Activated CD8-positive, alpha-beta T cell treated with anti-CD3 and anti-CD28 coated beads, Interleukin-2, amount 10 ng/mL, durations not matched to agents 7 days and 5 days (primary cell): ENCODE measurements at places on chromosomes 11 and 22. TPM values are rescaled to one million over a fixed set of nuclear protein-coding genes. Genes with fewer than 3 reads are reported as not detected.

LRRN4CL gene
- total RNA-seq: 0.34 TPM

ADORA2A gene
- total RNA-seq: 20.3 TPM

OR5AR1 gene
- total RNA-seq: not detected

NOX4 gene
- total RNA-seq: not detected

OR4S2 gene
- not detected for total RNA-seq

P4HA3 gene
- not detected for total RNA-seq

DLG2 gene
- 1.6 TPM for total RNA-seq

ANO5 gene
- not detected for total RNA-seq

DNA sequence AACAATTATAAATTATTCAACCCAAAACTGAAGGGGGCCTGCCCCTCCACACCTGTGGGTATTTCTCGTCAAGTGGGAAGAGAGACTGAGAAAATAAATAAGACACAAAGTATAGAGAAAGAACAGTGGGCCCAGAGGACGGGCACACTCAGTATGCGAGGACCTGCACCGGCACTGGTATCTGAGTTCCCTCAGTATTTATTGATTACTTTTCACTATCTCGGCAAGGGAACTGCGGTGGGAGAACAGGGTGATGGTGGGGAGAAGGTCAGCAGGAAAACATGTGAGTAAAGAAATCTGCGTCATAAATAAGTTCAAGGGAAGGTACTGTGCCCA lies 3.2 kb downstream of the C11orf54 start:
- H3K27ac ChIP-seq: no peak overlapping the region
- H3K4me1 ChIP-seq: peaks cover 14% of the 10 kb centered on the region
- DNase-seq: no peak
- H3K36me3 ChIP-seq: peaks cover 33% of the 10 kb centered on the region

GRCh38 chr22:38733329-38733723 lies 22.5 kb downstream of the SUN2 start:
- H3K4me1 ChIP-seq: peaks cover 45% of the 10 kb centered on the region
- peak overlapping the region; percentile 18 for H3K4me3 ChIP-seq
- H3K36me3 ChIP-seq: peaks cover 77% of the 10 kb centered on the region
- H3K27ac ChIP-seq: peak overlapping the region; percentile 85
- no peaks in the 10 kb centered on the region for H3K27me3 ChIP-seq
- peak; percentile 74 for DNase-seq

DNA sequence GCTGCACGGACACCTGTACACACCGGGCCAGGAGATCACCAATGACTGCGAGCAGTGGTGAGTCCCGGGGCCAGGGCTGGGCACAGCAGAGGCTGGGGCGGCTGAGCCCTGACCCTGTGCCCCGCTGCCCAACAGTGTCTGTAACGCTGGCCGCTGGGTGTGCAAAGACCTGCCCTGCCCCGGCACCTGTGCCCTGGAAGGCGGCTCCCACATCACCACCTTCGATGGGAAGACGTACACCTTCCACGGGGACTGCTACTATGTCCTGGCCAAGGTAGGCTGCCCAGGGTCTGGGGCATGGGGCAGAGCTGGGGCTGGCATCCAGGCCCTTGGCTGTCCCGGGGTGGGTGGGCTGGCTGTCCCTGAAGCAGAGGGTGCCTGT lies 7.7 kb downstream of the MUC2 start:
- H3K27me3 ChIP-seq: no peaks in the 10 kb centered on the region
- no peaks in the 10 kb centered on the region for H3K4me1 ChIP-seq
- H3K4me3 ChIP-seq: no peak overlapping the region
- H3K27ac ChIP-seq: no peak overlapping the region
- no peak for DNase-seq

GRCh38 chr22:24067587-24068376 lies 56.7 kb downstream of the CABIN1 start:
- H3K27me3 ChIP-seq: no peaks in the 10 kb centered on the region
- peaks cover 2% of the 10 kb centered on the region for H3K4me1 ChIP-seq
- H3K4me3 ChIP-seq: no peak overlapping the region
- H3K36me3 ChIP-seq: peaks cover 74% of the 10 kb centered on the region
- no peak overlapping the region for H3K27ac ChIP-seq
- DNase-seq: no peak

DNA sequence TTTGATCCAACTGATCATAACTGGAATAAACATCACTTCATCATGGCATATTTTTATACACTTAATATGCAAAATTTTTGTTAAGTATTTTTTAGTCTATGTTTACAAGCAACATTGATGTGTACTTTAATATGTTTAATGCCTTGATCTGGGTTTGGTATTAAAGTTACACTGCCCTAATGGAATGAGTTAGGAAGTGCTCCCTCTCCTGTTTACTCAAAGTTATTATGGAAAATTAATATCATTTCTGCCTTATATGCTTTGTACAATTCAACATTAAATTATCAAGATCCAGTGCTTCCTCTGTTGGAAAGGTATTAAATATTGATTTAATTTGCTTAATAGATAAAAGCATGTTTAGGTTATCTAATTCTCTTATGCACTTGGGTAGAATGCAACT lies 927.3 kb upstream of the RAG2 start:
- no peak overlapping the region for H3K27ac ChIP-seq
- no peaks in the 10 kb centered on the region for H3K36me3 ChIP-seq
- DNase-seq: no peak
- no peaks in the 10 kb centered on the region for H3K27me3 ChIP-seq
- no peaks in the 10 kb centered on the region for H3K4me1 ChIP-seq

DNA sequence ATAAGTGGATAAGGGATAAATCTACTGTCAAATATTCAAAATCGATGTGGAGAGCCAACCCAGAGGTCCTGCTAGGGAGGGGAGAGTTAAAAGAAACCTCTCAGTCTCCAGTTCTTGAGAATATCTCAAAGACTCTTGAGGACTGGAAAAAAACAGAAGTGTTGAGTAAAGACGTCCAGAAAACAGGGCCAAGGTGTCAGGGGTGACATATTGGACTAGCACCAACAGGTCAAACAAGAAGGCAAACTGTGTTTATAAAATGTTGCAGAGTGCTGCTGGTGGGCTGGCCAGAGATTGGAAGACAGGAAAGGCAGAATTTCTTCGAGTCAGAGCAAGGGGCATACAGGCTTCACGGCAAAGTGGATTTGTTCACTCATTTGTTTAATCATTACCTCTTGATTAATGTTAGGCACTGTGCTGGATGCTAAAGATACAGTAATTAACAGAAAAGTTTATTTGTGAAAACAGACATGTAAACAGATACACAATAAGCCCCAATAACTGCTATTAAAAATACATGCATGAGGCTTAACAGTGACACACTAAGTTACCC lies 33.7 kb upstream of the SMPD1 start:
- DNase-seq: no peak
- H3K4me1 ChIP-seq: peaks cover 2% of the 10 kb centered on the region
- H3K27ac ChIP-seq: no peak overlapping the region
- no peak overlapping the region for H3K4me3 ChIP-seq
- H3K27me3 ChIP-seq: peaks cover 11% of the 10 kb centered on the region
- H3K36me3 ChIP-seq: no peaks in the 10 kb centered on the region

- H3K27me3 ChIP-seq: peaks cover 33% of the 10 kb centered on the region
- DNase-seq: no peak
- no peaks in the 10 kb centered on the region for H3K4me1 ChIP-seq
- no peak overlapping the region for H3K4me3 ChIP-seq
- no peak overlapping the region for H3K27ac ChIP-seq
These were observed 6.9 kb downstream of the IGF2 start for GRCh38 chr11:2132246-2132645.

GRCh38 chr22:28116219-28116673 lies 197.2 kb upstream of the PITPNB start:
- H3K27ac ChIP-seq: no peak overlapping the region
- H3K36me3 ChIP-seq: no peaks in the 10 kb centered on the region
- no peaks in the 10 kb centered on the region for H3K4me1 ChIP-seq
- DNase-seq: no peak
- H3K27me3 ChIP-seq: peaks cover 1% of the 10 kb centered on the region
- no peak overlapping the region for H3K4me3 ChIP-seq

GRCh38 chr11:119854521-119854920 lies 125.5 kb upstream of the NECTIN1 start:
- H3K27me3 ChIP-seq: peaks cover 5% of the 10 kb centered on the region
- no peak for DNase-seq
- H3K4me1 ChIP-seq: no peaks in the 10 kb centered on the region
- no peak overlapping the region for H3K27ac ChIP-seq

DNA sequence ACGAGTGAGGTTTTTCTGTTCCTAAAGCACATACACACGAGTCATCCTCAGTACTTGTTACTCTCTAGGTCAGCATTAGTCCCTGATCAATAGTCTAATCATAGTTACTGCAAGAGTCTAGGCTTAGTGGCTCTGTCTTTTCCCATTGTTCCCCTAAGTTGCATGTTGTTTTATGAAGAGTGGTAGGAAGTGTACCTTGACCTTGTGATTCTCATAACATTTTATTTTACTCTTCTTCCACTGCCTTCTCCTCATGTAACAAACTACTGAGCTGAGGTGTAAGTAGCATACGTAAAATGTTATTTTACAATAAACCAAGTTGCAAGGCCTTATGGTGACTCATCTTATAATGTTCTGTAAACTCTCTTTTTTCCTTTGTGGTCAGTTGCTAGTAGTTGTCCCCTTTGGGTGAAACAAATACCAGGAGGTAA lies 15.0 kb downstream of the METTL15 start:
- no peak overlapping the region for H3K4me3 ChIP-seq
- H3K27me3 ChIP-seq: no peaks in the 10 kb centered on the region
- no peak for DNase-seq
- H3K4me1 ChIP-seq: no peaks in the 10 kb centered on the region
- H3K27ac ChIP-seq: peak overlapping the region; percentile 27
- peaks cover 15% of the 10 kb centered on the region for H3K36me3 ChIP-seq

DNA sequence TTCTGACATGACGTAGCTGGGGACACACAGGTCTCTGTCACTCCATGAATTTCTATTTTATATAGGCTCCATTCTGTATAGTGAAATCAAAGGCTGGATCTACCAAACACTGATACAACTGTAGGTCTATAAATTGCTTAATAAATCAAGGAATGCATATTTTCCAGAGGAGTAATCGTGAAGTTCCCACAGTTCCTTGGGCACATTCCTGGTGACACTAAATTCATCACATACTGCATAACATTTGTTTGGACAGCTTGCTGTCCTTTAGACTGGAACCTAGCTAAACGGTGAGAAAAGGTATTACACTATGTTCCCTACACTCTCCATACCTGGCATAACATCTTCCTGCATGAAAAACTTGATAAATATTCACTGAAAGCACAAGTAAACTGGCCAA lies 41.6 kb upstream of the UCP3 start:
- H3K27me3 ChIP-seq: no peaks in the 10 kb centered on the region
- no peak for DNase-seq
- H3K4me3 ChIP-seq: no peak overlapping the region
- H3K36me3 ChIP-seq: peaks cover 19% of the 10 kb centered on the region

GRCh38 chr11:102283116-102283485 lies 34.2 kb upstream of the BIRC3 start:
- no peak for DNase-seq
- no peaks in the 10 kb centered on the region for H3K36me3 ChIP-seq
- peaks cover 15% of the 10 kb centered on the region for H3K4me1 ChIP-seq
- H3K27me3 ChIP-seq: peaks cover 5% of the 10 kb centered on the region
- H3K27ac ChIP-seq: no peak overlapping the region
- H3K4me3 ChIP-seq: no peak overlapping the region

GRCh38 chr11:42465623-42466022 lies 846.2 kb upstream of the API5 start:
- H3K36me3 ChIP-seq: no peaks in the 10 kb centered on the region
- no peak overlapping the region for H3K4me3 ChIP-seq
- no peak for DNase-seq

GRCh38 chr22:44472598-44472997 lies 25.4 kb downstream of the RTL6 start:
- no peak overlapping the region for H3K4me3 ChIP-seq
- H3K27ac ChIP-seq: no peak overlapping the region
- H3K27me3 ChIP-seq: peaks cover 12% of the 10 kb centered on the region
- peak; percentile 2 for DNase-seq

DNA sequence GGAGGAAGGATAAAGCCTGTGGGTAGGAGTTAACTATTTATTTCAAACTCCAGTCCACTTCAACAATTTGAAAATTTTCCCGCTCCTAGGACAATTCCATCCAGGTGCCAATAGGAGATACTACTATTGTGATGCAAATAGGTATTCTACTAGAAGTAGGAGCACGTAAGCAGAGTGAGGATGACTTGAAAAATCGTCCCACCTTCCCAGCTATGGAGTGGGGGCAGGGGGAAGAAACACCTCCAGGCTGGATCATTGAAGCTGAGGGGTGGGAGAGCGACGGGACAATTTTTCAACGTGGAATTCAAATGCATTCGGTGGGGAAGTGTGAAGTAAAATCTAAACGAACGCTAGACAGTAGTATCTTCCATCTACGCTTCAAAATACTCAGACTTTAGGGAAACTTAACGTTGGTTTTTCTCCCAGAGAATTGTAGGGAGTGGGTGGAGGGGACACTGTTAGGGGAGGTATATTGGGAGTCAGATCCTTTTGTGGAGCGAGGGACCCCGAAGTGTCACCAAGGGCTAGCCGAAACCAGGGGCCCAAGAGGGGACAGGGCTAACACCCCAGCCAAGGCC lies 523 bp upstream of the ARHGAP42 start:
- H3K4me3 ChIP-seq: peak overlapping the region; percentile 63
- H3K36me3 ChIP-seq: no peaks in the 10 kb centered on the region
- DNase-seq: no peak
- H3K27me3 ChIP-seq: peaks cover 24% of the 10 kb centered on the region

GRCh38 chr11:68061508-68061907 lies 22.7 kb downstream of the TCIRG1 start:
- no peak overlapping the region for H3K27ac ChIP-seq
- no peaks in the 10 kb centered on the region for H3K27me3 ChIP-seq
- H3K36me3 ChIP-seq: peaks cover 22% of the 10 kb centered on the region
- DNase-seq: no peak
- H3K4me1 ChIP-seq: no peaks in the 10 kb centered on the region

DNA sequence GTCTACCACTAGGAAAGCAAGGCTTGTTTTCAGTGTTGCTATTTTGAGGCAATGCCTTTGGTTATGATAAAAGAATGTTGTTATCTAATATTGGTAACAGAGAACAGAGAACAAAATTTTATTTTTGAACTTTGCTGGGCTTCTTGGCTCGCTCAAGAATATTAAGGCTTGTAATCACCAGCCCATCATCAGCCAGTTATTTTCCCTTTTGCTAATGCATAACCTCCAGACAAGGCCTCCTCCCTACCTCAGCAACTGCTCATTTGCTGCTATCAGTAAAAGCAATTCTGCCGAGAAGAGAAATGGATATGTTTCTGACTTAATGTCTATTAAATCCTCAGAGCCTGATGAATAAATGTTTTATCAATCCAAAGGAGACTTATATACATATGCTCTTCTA lies 8.9 kb downstream of the MTMR2 start:
- no peak for DNase-seq
- no peaks in the 10 kb centered on the region for H3K27me3 ChIP-seq
- no peaks in the 10 kb centered on the region for H3K36me3 ChIP-seq
- H3K27ac ChIP-seq: no peak overlapping the region
- peaks cover 10% of the 10 kb centered on the region for H3K4me1 ChIP-seq

DNA sequence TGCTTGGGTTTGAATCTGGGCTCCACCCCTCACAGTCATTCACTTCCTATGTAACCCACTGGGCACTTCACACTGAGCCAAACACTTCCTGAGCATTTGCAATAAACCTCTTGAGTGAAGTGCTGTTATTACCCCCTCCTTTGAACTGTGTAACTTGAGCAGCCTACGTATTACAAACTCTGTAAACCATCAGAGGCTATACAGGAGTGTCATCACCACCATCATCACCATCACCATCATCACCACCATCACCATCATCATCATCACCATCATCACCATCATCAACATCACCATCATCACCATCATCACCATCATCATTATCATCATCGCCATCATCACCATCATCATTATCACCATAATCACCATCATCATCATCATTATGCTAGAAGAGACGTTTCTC lies 18.4 kb downstream of the RTL6 start:
- peaks cover 13% of the 10 kb centered on the region for H3K36me3 ChIP-seq
- H3K4me1 ChIP-seq: peaks cover 4% of the 10 kb centered on the region
- no peak overlapping the region for H3K27ac ChIP-seq
- H3K27me3 ChIP-seq: peaks cover 7% of the 10 kb centered on the region
- no peak overlapping the region for H3K4me3 ChIP-seq
